ENCODE measurements at places on chromosomes 16 and 17. TPM values are rescaled to one million over a fixed set of nuclear protein-coding genes. Genes with fewer than 3 reads are reported as not detected.

The ADAMTS18 gene
- not detected for total RNA-seq

The ANKRD40CL gene
- not detected for total RNA-seq

The CDC6 gene
- 0.71 TPM for total RNA-seq

The WDR59 gene
- 36.8 TPM for total RNA-seq

The TMEM92 gene
- total RNA-seq = 1.4 TPM

The DCUN1D3 gene
- 28.0 TPM for total RNA-seq

All from thoracic aorta (tissue), 2 donors.